ENCODE measurements at places on chromosomes 1 and 21. TPM values are rescaled to one million over a fixed set of nuclear protein-coding genes. Genes with fewer than 3 reads are reported as not detected.

DNA sequence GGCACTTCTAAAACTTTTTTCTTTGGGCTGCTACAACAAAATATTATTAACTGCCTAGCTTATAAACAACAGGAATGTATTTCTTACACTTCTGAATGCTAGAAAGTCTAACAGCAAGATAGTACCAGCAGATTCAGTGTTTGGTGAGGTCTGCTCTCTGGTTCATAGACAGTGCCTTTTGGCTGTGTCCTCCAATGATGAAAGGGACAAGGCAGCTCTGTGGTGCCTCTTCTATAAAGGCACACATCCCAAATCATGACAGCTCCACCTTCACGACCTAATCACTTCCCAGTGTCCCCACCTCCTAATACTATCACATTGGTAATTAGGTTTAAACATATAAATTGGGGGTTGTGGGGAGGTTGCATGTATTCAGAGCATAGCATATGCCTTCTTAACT lies 9.5 kb downstream of the CFH start:
- DNase-seq: no peak

DNA sequence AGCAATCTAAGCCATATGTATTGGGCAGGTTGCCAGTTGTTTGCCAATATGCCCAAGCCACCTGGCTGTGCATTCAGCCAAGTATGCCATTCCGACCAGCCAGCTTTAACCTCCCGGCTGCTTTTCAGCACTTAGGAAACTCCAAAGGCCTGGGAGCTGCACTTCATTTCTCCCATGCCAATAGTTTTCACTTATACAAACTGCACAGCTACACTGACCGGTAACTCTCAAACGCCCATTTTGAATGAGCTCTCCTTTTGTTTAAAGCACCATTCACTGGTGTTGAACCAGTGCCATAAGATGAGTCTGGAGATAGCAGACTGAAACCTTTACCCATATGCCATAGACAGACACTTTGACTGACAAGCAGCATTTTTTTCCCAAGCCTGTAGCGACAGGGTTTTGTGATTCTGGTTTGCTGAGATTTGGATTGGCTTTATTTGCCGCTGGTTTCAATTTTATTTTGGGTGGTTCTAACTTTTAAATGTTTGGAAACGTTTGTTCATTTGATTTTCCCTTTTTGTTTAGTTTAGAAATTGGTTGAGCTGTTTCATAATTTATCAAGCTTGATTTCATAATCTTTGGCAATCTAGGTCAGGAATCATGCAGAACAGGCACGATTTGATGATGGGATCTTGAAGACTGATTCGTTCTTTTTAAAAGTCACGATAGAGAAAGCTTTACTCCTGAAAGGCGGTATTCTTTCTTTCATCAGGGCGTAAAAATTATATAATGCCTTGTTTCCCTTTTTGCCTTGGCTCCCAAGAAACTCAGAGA lies 144.6 kb downstream of the NFIA start:
- no peak for DNase-seq

GRCh38 chr1:225412803-225413351 lies 15.0 kb downstream of the LBR start:
- DNase-seq: no peak

Gene AIRE
- not detected for total RNA-seq

- DNase-seq: no peak
These were observed 1165.1 kb upstream of the ADGRL4 start for GRCh38 chr1:80171631-80172030.

DNA sequence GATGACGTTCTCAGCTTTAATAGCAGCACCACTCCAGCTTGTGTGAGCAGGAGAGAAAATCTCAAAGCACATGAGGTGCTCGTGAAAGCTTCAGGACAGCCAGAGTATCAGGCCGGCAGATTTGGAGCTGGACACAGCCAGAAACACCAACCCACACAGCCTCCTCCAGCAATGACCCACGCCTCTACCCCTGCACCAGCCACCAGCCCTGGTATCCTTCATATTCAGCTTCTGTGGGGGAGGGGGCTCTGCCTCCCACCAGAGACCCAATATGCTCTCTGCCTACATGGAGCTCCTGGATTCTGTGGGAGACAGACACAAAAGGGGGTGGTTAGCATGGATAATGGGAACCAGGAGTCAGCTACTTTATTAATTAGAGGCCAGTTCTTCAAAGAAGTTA lies 133.6 kb upstream of the FMN2 start:
- DNase-seq: no peak

Gene HIVEP3
- 7.9 TPM for total RNA-seq

DNA sequence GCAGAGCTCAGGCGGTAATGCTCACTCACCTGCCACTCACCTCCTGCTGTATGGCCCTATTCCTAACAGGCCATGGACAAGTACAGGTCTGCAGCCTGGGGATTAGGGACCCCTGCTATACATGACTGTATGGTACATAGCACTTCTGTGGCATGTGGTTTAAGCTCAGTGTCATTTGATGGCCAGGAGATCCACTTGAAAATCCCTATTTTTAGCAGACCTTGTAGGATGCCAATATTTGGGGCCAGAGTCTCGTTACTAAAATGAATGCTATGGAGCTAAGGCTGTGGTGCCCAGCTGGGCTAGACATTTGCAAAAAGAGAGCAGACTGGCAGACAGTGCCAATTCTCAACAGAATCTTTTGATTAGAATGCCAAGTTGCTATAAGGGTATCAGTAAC lies 1.7 kb upstream of the ANGPTL7 start:
- no peak for DNase-seq

Gene IGSF21
- 3.0 TPM for total RNA-seq

DNA sequence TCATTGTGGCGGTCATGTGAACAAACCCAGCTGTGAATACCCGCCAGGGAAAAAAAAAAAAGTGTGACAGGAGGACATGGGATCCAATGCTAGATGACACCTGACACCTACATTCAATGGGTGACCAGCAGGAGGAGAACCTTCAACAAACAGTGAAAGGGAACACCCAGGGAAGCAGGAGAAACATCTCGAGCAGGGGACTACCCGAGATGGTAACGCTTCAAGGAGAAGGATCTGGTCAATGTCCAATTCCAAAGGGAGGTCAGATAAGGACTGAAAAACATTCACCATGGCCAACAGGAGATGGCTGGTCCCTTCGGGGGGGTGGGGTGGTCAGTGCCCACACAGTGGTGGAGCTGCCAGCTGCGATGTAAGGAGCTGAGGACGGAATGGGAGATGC lies 46.3 kb downstream of the PTPN14 start:
- DNase-seq: no peak

Gene GPR153
- 17.3 TPM for total RNA-seq

- no peak for DNase-seq
These were observed 3.2 kb downstream of the SLC6A17 start for GRCh38 chr1:110153407-110153950.

DNA sequence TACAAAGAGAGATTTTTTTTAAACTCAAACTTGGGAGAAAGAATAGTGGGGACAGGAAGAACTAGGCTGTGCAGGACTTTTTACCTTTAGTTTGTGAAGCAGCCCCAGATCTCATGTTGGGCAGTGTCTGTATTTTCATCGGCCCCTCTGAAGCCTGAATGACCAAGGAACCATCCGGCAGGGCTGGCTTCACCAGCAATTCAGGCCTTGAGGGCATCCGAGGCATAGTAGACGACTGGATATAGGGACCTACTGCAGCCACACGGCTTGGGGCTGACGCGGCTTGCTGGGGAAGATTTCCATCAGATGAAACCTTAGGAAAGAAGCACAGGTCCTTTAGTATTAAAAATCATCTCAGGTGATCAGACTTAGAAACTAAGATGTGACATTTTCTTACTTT lies 43.7 kb downstream of the TP53BP2 start:
- DNase-seq: no peak

All from lower leg skin (tissue), 4 donors.